T-helper 2 cell treated with Interferon-gamma antibody and Interleukin-4, amounts not matched to agents 5 μg/mL and 100 μg/mL, for 36 hours (primary cell): ENCODE measurements at places on chromosomes 13 and 19.
A peak's percentile ranks its signal among the peaks of the same experiment; 100 is the strongest.

- no peaks in the 10 kb centered on the region for H3K36me3 ChIP-seq
- H3K27ac ChIP-seq: no peak overlapping the region
- no peaks in the 10 kb centered on the region for H3K4me1 ChIP-seq
- no peaks in the 10 kb centered on the region for H3K27me3 ChIP-seq
- DNase-seq: no peak
These were observed 245.8 kb downstream of the LIG4 start for GRCh38 chr13:107969546-107969945.

DNA sequence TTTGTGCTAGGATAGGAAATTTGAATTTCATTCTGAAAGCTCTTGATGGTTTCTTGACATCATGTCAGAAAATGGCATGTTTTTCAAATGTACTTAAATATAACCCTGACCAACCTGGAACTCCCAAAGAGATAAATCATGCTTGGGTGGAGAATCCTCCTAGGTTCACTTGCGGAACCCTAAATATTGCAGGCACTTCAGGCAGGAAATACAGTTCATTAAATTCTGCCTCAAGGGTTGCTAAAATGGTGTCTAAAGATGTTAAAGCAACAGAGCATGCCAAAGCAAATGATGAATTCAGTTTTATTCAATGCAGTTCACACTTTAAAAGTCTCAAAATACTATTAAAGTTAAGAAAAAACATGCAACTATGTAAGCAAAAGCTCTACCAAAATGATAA is 415.9 kb downstream of the SLITRK6 start:
- H3K27ac ChIP-seq: no peak overlapping the region
- H3K4me3 ChIP-seq: no peak overlapping the region
- no peaks in the 10 kb centered on the region for H3K27me3 ChIP-seq
- H3K4me1 ChIP-seq: no peaks in the 10 kb centered on the region
- DNase-seq: no peak
- H3K36me3 ChIP-seq: no peaks in the 10 kb centered on the region

DNA sequence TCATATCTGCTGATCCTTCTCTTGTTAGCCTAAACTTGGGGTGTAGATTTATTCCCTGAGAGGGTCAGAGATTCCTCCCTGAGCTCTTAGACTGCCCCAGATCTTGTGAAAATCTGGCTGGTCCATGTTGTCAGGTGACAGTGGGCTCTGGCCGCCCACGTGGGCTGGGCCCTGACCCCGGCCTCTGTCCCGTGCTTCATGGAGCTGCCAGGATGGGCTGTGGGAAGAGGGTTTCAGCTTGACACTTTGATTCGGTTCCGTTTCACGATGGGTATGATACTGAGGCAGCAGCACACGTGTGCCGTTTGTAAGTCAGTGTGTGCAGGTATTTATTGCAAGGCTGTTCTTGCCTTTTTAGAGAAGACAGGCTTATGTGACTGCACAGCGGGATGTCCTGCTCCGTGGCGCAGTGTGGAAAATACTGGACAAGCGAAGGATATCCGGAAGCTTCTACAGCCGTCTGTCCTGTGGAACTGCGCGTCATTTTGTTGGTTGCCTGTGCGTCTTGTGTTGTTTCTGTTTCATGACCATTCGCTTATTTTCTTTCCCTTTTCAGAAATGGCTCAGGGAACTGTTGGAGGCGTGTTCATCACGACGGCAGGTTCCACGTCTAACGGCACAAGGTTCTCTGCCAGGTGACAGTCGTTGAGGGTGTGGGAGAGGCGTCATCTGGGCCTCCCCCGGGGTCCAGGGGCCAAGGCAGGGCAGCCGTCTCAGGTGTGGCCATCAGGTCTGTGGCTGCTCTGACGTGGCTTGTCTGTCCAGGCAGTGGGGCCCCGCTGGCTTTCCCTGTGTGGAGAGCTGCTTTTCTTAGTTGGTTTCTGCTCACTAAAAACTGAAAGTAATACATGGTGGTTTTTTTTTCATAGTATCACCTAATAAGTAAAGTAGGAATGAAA is 20.5 kb downstream of the ATP4B start:
- no peak overlapping the region for H3K27ac ChIP-seq
- H3K4me1 ChIP-seq: peaks cover 4% of the 10 kb centered on the region
- no peak overlapping the region for H3K4me3 ChIP-seq

DNA sequence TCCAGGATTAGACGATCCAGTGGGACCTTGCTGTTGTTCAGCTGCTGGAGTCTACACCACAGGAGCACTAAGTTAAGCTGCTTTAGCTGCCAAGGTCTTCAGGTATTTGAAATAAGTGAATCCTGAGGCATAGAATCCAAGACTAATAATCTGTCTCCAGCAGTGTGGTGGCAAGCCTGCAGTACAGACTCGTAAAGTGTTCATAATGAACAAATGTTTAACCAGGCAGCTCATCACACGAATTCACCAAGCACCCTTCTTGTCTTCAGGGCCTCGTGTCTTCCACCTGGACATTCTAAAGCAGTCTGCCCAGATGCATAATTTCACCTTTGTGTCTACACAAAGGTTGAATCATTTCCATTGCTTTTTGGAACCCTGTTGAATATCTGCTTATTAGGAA is 5.3 kb downstream of the ATP11A start:
- no peak overlapping the region for H3K27ac ChIP-seq
- H3K27me3 ChIP-seq: no peaks in the 10 kb centered on the region
- H3K4me1 ChIP-seq: peaks cover 38% of the 10 kb centered on the region
- no peak for DNase-seq

GRCh38 chr13:27040826-27041108 is 130.8 kb downstream of the USP12 start:
- no peak for DNase-seq
- H3K36me3 ChIP-seq: no peaks in the 10 kb centered on the region
- H3K4me3 ChIP-seq: no peak overlapping the region

DNA sequence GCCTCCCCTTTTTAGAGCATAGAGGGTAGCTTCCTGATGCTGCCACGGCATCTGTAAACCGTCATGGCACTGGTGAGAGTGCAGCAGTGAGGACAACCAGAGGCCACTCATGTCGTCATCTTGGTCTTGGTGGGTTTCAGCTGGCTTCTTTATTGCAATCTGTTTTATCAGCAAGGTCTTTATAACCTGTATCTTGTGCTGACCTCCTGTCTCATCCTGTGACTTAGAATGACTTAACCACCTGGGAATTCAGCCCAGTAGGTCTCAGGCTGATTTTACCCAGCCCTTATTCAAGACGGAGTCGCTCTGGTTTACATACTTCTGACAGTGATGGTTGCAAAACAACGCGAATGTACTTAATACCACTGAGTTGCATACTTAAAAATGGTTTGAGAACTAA is 14.4 kb upstream of the FBN3 start:
- H3K4me1 ChIP-seq: peaks cover 4% of the 10 kb centered on the region
- no peak overlapping the region for H3K4me3 ChIP-seq
- H3K27ac ChIP-seq: no peak overlapping the region
- H3K36me3 ChIP-seq: no peaks in the 10 kb centered on the region
- DNase-seq: no peak
- H3K27me3 ChIP-seq: peaks cover 2% of the 10 kb centered on the region

GRCh38 chr13:88153353-88153752 is 482.2 kb downstream of the SLITRK5 start:
- H3K4me3 ChIP-seq: no peak overlapping the region
- no peaks in the 10 kb centered on the region for H3K27me3 ChIP-seq
- H3K36me3 ChIP-seq: no peaks in the 10 kb centered on the region
- no peak overlapping the region for H3K27ac ChIP-seq
- H3K4me1 ChIP-seq: no peaks in the 10 kb centered on the region

DNA sequence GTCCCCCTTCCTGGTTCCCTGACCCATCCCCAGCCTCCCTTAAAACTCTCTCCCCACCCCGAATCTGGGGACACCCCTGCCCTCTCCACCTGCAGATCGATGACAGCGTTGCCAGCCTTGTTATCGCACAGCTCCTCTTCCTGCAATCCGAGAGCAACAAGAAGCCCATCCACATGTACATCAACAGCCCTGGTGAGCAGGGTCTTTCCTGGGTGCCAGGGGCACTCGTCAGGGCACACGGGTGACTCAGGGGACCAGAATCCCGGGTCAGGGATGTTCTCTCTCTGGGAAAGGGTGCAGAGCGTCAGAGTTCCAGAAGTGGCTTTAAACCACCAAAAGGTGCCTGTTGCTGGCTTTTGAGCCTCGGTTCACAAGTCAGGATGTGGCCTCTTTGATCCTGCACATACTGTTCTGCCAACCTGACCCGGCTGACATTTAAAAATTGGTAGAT is 1.0 kb downstream of the CLPP start:
- H3K27ac ChIP-seq: peak overlapping the region; percentile 100
- peak; percentile 18 for DNase-seq
- H3K4me3 ChIP-seq: peak overlapping the region; percentile 99
- no peaks in the 10 kb centered on the region for H3K27me3 ChIP-seq

DNA sequence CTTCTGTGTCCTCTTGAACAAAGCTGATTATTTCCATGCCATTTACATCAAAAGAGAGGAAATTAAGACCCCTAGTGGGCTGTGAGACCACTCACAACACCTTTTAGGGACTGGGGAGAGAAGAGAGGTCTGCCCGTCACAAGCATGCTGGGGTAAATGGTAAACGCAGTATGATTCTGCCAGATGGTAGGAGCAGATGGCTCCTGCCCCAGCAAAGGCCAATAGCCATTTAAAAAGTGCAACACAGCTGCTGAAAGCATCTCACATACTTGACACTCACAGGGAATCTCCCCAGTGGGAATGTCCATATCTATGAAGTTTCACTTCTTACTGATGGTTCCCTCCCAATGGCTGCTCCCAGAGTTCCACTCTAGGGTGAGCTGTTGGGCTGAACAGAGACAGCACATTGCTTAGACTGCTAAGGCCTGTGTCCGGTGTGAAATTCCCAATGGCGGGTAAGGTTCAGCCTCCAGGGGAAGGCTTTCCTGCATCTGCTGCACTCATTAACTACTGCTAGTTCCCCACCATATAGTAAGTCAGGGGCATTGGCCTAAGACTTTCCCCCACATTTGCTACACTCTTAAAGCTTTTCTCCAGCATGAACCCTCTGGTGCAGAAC is 7.4 kb downstream of the ZNF671 start:
- H3K27me3 ChIP-seq: no peaks in the 10 kb centered on the region
- H3K4me1 ChIP-seq: no peaks in the 10 kb centered on the region
- no peak overlapping the region for H3K4me3 ChIP-seq
- no peak overlapping the region for H3K27ac ChIP-seq
- peaks cover 67% of the 10 kb centered on the region for H3K36me3 ChIP-seq

DNA sequence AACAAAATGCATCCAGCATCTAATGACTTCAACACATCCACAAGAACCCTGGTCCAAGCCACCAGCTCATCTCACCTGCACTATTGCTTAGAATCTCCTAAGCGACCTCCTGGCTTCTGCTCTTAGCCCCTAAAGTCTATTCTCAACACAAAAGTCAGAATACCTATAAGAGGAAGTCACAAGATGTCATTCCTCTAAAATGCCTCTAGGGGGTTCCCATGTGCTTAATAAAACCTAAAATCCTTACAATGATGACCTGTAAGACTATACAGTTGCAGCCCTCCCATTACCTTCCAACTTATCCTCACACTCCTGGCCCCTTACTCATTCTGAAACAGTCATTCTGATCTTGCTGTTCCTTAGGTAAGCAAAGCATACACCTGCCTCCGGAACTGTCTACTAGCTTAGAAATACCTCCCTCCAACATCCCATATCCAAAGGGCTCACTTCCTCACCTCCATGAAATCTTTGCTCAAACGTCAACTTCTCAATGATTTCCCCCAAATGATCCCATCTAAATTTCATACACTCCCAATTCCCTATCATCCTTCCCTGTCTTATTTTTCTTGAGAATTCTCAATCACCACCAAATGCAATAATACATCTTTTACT is 10.0 kb downstream of the ATP7B start:
- H3K27me3 ChIP-seq: peaks cover 15% of the 10 kb centered on the region
- H3K4me1 ChIP-seq: no peaks in the 10 kb centered on the region
- H3K4me3 ChIP-seq: no peak overlapping the region
- H3K36me3 ChIP-seq: no peaks in the 10 kb centered on the region
- no peak overlapping the region for H3K27ac ChIP-seq

DNA sequence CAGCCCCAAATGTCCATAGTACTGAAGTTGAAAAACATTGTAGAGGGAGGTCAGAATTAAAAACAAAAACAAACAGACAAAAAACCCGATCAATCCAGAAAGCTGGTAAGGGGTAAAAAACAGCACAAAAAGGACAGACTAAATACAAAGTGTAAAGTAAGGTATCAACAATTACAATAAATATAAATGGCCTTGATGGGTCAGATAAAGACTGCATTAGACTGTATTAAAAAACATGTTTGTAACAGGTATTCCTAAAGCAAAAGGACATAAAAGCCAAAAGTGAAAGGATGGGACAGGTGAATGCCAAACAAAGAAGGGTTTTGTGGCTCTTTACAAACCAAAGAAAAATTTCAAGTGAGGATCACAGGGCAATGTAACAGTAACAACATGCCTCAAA is 16.3 kb downstream of the ZNF329 start:
- peaks cover 47% of the 10 kb centered on the region for H3K36me3 ChIP-seq
- H3K4me1 ChIP-seq: no peaks in the 10 kb centered on the region
- DNase-seq: no peak
- no peaks in the 10 kb centered on the region for H3K27me3 ChIP-seq
- no peak overlapping the region for H3K27ac ChIP-seq

DNA sequence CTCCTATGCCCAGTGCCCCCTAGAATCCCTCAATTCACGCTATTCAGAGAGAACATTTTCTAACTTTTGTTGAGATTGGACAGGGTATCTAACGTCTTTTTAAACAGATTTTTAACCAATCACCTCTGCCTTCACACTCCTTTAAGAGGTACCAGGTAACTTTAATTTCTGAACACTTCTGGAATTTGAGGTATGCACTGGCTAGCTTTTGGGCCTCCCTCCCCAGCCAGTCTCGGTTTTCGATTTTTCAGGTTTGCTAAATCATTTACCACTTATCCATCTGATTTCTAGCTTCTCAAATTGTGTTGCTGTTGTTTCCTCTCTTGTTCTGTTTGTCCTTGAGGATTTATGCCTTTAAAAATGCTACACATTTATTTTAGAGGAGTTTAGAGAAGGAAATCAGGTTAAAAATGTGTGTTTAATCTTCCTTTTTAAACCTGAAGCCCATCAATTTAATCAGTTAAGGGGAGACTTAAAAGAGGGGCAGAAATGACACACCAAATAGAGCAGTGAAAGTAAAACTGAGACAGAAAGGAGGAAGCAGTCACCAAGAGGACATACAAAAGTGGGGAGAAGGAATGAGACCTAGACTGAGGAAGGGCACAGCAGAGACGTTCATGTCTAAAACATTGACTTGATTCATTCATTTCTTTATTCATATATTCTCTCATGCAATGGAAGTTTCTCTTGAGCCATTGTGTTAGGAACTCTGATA is 139.6 kb upstream of the HTR2A start:
- no peak for DNase-seq
- H3K27me3 ChIP-seq: no peaks in the 10 kb centered on the region
- no peaks in the 10 kb centered on the region for H3K36me3 ChIP-seq
- H3K27ac ChIP-seq: no peak overlapping the region
- H3K4me1 ChIP-seq: no peaks in the 10 kb centered on the region
- H3K4me3 ChIP-seq: no peak overlapping the region
